ENCODE measurements at places on chromosomes 16 and 17.

- DNase-seq = no peak
These were observed 110.9 kb downstream of the XYLT1 start for GRCh38 chr16:17359788-17360390.

DNA sequence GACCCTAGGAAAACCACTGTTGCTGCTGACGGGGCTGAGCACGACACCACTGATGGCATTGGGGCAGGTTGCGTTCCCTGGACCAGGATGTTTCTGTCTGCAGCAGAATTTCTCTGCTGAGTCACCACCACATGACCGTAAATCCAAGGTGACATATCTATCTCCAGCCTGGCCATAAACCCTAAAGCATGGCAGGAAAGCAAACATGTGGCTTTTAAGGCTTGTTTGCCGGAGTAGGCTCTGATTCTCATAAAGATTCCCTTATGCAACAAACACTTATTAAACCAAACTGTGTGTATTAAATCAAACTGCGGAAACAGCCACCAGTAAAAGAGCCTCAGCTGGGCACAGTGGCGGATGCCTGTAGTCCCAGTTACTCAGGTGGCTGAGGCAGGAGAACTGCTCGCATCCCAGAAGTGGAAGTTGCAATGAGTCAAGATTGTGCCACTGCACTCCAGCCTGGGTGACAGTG, 17.3 kb downstream of the MPHOSPH6 start:
- no peak for DNase-seq

DNA sequence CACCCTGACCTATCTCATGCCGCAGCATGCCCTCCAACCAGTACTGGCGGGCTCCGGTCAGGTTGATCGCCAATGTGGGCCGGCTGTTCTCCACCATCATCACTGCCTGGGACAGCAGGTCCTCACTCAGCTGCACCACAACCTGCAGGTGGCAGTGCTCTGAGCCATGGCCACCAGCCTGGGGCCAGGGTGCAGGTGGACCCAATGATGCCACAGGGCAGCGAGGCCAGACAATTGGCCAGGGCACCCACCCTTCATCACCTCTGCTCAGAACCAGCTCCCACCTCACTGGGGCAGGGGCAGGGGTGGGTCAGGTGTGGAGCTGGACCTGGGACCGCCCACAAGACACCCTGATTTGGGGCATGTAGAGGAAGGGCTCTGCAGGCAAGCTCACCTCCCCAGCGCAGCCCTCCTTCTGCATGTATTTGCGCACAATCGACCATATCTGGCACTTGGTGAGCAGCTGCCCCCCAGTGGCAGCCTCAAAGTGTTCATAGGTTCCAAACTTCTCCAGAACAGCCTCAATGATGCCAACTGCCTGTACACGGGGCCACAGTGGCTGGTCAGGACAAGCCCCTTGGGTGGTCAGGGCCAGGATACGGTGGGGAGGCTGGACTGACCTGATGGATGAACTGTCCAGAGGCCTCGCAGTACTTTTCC, 4.2 kb downstream of the MATCAP1 start:
- DNase-seq = peak; percentile 22

DNA sequence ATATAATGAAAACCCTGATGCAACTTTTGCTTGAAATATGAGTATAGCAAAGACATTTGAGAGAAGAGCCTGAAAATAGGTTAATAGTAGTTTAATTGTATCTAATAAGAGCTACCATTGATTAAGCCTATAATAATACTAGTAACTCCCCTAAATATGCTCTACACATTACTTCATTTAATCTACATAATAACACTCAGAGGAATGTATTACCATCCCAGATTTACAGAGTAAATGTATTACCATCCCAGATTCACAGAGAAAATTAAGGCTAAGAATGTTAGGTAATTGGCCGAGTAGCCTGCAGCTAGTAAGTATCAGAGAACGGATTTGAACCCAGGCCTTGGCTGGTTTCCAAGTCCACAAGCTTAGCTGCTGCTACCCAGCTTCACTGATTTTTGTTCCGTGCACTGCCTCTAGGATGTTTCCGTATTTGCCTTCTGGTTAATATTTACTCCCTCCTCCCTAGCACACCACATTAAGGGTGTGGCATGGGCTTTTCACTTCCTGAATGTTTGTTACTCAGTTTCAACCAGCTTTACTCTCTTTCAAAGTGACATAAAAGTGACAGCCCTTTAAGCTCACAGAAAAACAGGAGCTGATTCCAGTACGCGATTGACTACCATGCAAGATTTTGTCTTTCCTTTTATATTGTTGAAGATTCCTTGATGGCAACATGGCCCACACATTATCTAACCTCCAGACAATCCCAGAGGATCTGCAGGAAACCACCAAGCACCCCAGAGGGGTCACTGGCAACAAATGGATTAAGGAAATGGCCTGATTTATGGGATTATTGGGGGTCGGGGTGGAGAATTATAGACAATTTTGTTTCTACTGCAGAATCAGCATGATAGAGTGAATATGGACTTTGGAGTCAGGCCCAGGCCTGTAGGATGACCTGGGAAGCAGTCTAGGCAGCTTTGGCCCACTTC, 26.7 kb upstream of the TOX3 start:
- no peak for DNase-seq

GRCh38 chr17:61233991-61234750, 165.5 kb upstream of the TBX2 start:
- DNase-seq = peak; percentile 30

GRCh38 chr17:17808706-17809432, 27.9 kb downstream of the SREBF1 start:
- DNase-seq = no peak

GRCh38 chr17:16994631-16995030, 22.7 kb upstream of the TNFRSF13B start:
- DNase-seq = no peak

GRCh38 chr17:28662527-28662829, 473 bp downstream of the SUPT6H start:
- no peak for DNase-seq

- DNase-seq = peak; percentile 70
These were observed 4.5 kb upstream of the NAT9 start for GRCh38 chr17:74780443-74781238.

GRCh38 chr17:83201206-83202001, 122.0 kb downstream of the METRNL start:
- no peak for DNase-seq

- no peak for DNase-seq
These were observed 19.6 kb downstream of the MGAT5B start for GRCh38 chr17:76887802-76888201.

- DNase-seq = no peak
These were observed 3.0 kb upstream of the AIPL1 start for GRCh38 chr17:6437956-6438355.

DNA sequence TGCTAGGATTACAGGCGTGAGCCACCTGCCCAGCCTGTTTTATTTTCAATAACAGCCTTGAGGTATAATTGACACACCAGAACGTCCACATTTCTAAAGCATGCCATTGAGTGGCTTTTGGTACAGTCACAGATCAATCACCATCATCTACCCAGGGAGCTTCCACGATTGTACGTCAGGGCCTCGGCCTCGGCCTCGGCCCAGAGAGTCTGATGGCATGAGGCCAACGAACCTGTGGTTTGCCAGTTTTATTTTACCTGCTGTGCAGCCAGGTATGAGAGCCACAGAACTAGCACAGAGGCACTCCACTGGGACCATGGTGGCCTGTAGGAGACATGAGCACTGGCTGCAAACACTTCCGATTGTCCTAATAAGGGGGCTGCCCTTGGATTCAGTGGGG, 8.3 kb downstream of the UBALD1 start:
- DNase-seq = no peak

Measured in OCI-M1 (cell line).